Spleen (tissue), 13 donors: ENCODE measurements at places on chromosomes 16 and 17. TPM values are rescaled to one million over a fixed set of nuclear protein-coding genes. Genes with fewer than 3 reads are reported as not detected.

The GFAP gene
- not detected for total RNA-seq

The UBALD2 gene
- 91.3 TPM for total RNA-seq

The IL17C gene
- total RNA-seq, result not detected

The KCNG4 gene
- not detected for total RNA-seq

The CCDC200 gene
- total RNA-seq, result not detected

The KRTAP4-4 gene
- not detected for total RNA-seq

The TBX4 gene
- total RNA-seq, result not detected

The RPL27 gene
- 925 TPM for total RNA-seq
